ENCODE measurements at places on chromosomes 16 and 17.

DNA sequence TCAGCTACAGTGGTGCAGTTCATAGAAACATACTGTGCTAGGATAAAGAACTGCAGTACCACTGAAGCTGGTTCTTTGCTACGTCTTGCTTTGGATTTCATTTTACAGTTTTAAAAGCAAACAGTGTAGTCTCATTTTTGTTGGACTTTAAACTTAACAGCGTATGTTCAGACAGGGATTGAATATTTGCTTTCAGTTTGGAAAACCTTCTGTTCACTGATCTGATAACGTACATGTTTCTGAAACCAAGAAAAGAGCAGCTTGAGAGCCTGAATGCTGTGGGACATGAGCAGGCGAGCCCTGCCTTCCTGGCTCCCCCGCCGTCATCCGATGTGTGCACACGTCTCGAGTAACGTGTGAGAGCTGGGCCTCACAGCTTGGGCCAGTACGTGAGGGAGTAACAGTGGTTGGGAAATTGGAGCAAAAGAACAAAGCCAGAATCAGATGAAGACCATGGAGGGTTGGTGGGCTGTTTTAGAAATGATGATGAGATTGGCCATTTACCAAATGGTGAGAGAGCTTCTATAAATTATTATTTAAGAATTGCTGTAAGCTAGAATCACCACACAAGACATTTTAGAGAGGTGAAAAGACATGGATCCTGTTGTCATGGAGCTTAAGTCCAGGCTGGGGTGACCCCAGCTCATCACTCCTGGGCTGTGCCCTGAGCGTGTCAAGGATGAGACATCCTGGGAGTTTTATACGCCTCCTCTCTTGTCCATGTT, 20.8 kb upstream of the CLEC18C start:
- DNase-seq, result no peak

GRCh38 chr16:79008036-79008868, 592.3 kb downstream of the MAF start:
- DNase-seq, result no peak

DNA sequence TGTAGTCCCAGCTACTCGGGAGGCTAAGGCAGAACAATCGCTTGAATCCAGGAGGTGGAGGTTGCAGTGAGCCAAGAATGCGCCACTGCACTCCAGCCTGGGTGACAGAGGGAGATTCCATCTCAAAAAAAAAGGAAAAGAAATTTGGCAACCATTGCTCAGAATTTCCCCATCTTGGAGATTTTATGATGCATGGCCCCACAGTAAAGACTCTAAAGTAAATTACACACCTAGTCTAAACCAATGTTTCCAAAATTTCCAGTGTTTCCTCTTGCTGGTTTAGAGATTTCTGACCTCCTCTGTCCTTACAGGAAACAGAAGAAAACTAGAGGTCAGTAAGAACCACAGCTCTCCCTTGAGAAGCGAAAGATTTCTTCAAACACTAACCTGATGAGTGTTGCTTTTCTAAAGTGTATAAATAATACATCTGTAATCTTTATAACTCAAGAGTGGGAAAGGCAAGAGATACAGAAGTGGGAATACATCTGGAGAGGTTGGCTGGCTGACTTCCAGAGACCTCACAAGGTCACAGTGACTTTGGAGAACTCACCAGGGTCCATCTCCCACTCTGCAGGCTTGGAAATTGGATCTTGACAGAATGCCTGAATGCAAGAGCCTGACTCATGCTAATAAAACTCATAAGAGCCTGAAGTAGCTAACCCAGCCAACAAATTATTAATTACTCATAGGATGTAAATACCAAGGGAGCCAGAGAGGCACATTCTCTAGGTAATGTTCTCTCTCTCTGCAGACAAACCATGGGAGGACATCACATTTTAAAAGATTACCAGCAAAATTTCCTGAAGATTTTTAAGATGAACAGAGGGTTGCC, 8.8 kb downstream of the ADAT1 start:
- DNase-seq, result peak; percentile 46

DNA sequence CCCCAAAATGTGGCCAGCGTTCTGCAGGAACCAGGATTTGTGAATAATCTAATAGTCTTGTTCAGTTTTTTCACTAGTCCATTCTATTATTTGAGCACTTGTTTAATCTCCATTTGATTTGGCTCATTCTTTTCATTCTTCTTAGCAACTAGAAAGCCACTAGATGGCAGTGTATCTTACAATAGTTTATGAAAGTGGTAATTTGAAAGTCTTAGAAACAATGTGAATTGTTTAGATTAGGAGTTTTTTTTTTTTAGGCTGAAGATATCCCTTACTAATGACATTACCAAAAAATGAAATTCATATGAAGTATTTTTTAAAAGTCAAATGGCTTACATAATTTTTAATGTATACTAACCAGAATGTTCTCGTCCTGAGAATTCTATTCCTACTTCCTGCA, 6.7 kb downstream of the ERI2 start:
- DNase-seq, result peak; percentile 18

- peak; percentile 76 for DNase-seq
Measured at GRCh38 chr16:3774156-3774767, 56.9 kb upstream of the TRAP1 start.

- DNase-seq, result no peak
Measured at GRCh38 chr17:7190276-7190917, 11.2 kb upstream of the ASGR1 start.

- DNase-seq, result no peak
Measured at GRCh38 chr16:68234188-68235107, 1.5 kb downstream of the ESRP2 start.

DNA sequence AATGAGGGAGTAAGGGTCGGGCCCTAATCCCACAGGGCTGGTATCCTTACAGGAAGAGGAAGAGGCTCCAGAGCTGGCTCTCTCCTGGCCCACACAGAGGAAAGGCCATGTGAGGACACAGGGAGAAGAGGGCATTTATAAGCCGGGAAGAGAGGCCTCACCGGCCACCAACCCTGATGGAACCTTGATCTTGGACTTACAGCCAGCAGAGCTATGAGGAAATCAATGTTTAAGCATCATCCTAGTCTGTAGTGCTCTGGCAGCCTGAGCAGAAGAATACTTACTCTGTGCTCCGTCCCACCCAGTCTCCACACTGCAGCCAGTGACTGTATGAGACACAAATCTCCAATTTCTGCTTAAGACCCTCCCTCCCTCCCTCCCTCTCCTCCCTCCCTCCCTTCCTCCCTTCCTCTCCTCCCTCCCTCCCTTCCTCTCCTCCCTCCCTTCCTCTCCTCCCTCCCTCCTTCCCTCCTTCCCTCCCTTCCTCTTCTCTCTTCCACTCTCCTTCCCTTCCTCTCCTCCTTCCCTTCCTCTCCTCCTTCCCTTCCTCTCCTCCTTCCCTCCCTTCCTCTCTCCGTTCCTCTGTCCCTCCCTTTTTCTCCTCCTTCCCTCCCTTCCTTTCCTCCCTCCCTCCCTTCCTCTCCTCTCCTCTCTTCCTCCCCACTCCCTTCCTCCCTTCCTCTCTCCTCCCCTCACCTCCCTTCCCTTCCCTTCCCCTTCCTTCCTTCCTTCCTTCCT, 8.9 kb upstream of the TMEM220 start:
- DNase-seq, result no peak

- DNase-seq, result no peak
Measured at GRCh38 chr17:31552568-31552967, 161.1 kb downstream of the RAB11FIP4 start.

DNA sequence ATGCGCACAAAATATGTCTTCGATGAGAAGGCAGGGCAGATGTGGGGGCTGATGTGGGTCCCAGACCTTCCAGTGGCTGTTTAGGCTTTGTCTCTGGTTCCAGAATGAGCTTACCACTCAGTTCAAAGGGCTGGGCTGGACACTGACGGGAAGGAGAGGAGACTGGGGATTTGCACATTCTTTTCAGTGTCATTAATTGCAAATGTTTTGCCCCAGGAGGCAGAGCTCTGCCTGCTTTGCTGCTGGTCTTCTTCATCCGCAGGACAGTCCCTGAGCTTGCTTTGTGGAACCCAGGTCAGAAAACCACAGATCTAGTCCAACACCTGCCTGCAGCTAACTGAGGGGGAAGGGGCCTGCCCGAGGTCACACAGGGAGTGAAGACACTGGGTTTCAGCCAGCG, 20.9 kb downstream of the KCNG4 start:
- no peak for DNase-seq

DNA sequence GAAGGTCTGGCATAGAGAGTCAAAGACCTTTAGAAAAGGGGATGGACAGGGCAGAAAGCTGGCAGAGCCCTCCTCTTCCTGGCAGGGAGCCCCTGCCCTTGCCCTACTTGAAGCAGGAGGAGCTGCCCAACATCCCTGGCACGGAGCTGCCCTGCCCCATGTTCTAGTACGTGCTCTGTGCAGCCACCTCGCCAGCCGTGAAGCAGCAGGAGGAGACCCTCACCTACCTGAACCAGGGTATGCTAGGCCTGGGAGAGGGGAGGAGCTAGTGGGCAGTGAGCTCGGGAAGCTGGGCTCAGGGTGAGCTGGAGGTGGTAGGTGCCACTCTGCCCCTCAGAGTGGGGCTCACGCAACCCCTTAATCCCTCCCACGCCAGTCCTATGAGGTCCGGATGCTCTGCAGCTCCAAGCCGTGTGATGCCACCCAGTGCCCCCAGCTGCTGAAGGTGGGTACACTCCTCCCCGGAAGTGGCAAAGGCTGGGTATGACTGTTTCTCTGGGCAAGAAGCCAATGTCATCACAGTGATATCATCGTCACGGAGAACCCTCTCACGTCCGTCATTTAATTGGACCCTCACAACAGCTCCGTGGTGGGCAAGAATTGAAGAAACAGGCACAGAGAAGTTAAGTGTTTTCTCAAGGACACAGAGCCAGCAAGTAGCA, 12.7 kb upstream of the STAC2 start:
- peak; percentile 29 for DNase-seq

GRCh38 chr16:72901000-72901627, 146.8 kb downstream of the ZFHX3 start:
- DNase-seq, result no peak

- DNase-seq, result no peak
Measured at GRCh38 chr17:81854974-81855774, 5.2 kb downstream of the P4HB start.

GRCh38 chr16:54822492-54822891, 108.2 kb upstream of the IRX5 start:
- DNase-seq, result no peak

Data from fibroblast of skin of scalp (primary cell).